ENCODE measurements at places on chromosomes 11 and 22. TPM values are rescaled to one million over a fixed set of nuclear protein-coding genes. Genes with fewer than 3 reads are reported as not detected.

GRCh38 chr11:116994195-116994594 lies 104.0 kb downstream of the SIK3 start:
- H3K4me1 ChIP-seq = peaks cover 13% of the 10 kb centered on the region
- H3K27ac ChIP-seq = peak overlapping the region; percentile 24
- H3K27me3 ChIP-seq = no peaks in the 10 kb centered on the region
- no peaks in the 10 kb centered on the region for H3K36me3 ChIP-seq

GRCh38 chr22:36682811-36683210 lies 20.7 kb downstream of the CACNG2 start:
- no peak overlapping the region for H3K4me3 ChIP-seq
- H3K36me3 ChIP-seq = no peaks in the 10 kb centered on the region
- DNase-seq = no peak
- peaks cover 9% of the 10 kb centered on the region for H3K4me1 ChIP-seq

GRCh38 chr11:128488471-128488870 lies 98.9 kb downstream of the ETS1 start:
- H3K4me1 ChIP-seq = peaks cover 62% of the 10 kb centered on the region

DNA sequence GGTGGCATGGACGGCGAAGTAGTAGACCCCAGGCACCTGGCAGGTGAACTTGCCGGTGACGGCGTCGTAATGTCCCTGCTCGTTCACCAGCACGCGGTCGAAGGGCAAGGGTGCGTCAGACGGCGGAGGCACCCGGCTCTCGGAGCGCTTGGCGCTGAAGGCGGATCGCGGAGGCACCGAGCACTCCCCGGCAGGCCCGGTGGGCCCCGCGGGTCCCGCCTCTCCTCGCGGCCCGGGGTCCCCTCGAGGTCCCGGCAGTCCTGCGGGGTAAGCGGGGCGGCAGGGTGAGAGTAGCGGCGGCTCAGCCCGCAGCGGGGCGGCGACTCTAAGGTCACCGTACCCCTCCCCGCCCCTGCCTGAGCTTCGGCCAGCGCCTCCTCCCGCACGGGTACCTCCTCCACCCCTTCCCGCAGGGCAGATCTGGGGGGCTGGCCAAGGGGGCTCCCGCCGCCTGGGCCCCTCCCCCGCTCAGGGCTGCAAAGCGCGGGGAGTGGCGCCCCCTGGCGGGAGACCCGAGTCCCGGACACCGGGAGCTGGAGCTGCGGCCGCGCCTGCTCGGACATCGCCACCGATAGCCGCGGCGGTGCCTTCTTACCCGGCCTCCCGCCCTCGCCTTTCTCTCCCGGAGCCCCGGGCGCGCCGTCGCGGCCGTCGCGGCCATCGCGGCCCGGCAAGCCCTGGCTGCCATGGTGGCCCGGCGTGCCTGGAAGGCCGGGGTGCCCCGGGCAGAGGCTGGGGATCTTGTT lies 921 bp downstream of the C1QTNF5 start:
- H3K36me3 ChIP-seq = no peaks in the 10 kb centered on the region
- H3K27me3 ChIP-seq = peaks cover 20% of the 10 kb centered on the region
- H3K4me1 ChIP-seq = peaks cover 35% of the 10 kb centered on the region
- H3K27ac ChIP-seq = no peak overlapping the region
- H3K4me3 ChIP-seq = no peak overlapping the region
- no peak for DNase-seq

DNA sequence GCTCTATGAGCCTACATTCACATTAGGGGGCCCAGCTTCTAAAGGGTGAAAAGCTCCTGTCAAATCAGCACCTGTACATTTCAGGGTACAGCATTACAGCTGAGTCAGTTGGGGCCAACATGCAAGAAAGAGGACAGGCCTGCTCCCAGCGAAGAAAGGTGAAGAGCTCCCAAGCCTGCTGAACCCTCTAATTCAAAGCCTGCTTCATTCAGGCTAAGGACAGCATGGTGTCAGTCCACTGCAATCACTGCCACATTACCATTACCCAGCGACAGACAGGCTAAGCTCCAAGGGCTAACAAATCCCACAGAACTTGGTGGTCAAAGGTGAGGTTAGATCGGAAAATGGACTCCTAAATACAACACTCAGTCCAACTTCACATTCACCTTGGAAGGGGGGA lies 65.4 kb upstream of the CHRM4 start:
- H3K27me3 ChIP-seq = no peaks in the 10 kb centered on the region
- no peaks in the 10 kb centered on the region for H3K4me1 ChIP-seq
- no peak for DNase-seq

GRCh38 chr11:326592-326841 lies 5.9 kb upstream of the IFITM3 start:
- H3K36me3 ChIP-seq = no peaks in the 10 kb centered on the region
- no peaks in the 10 kb centered on the region for H3K27me3 ChIP-seq
- H3K4me1 ChIP-seq = peaks cover 68% of the 10 kb centered on the region
- H3K4me3 ChIP-seq = peak overlapping the region; percentile 6

GRCh38 chr11:59963733-59964132 lies at the start of gene OOSP4A:
TSS of gene OOSP4A (plus strand) at chr11:59964033. CDS start at chr11:59964033, 0 bp downstream.
- H3K4me1 ChIP-seq = no peaks in the 10 kb centered on the region
- DNase-seq = no peak
- no peak within 1 kb of the TSS for H3K27ac ChIP-seq
- H3K36me3 ChIP-seq = no peaks in the 10 kb centered on the region
- H3K4me3 ChIP-seq = no peak within 1 kb of the TSS
- no peaks in the 10 kb centered on the region for H3K27me3 ChIP-seq

DNA sequence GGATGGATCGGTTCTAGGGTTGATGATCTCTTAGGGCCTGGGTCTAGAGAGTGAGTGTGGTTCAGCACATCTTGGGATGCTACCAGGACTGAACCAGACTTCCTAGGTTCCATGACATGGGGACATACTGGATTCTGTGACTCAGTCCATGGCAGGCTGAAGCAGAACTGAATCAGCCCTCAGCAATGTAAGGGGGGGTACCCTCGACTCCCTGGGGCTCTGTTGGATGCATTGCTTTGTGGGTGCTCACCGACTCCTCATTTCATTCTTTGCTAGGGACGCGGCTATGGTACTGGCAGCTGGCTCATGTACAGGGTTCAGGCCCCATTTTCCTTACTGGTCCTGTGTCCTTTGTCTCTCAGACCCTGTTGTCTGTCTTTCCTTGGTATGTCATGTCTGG lies 733 bp upstream of the GRAMD1B start:
- no peak overlapping the region for H3K27ac ChIP-seq
- no peaks in the 10 kb centered on the region for H3K27me3 ChIP-seq
- H3K36me3 ChIP-seq = no peaks in the 10 kb centered on the region
- H3K4me3 ChIP-seq = no peak overlapping the region
- no peak for DNase-seq

DNA sequence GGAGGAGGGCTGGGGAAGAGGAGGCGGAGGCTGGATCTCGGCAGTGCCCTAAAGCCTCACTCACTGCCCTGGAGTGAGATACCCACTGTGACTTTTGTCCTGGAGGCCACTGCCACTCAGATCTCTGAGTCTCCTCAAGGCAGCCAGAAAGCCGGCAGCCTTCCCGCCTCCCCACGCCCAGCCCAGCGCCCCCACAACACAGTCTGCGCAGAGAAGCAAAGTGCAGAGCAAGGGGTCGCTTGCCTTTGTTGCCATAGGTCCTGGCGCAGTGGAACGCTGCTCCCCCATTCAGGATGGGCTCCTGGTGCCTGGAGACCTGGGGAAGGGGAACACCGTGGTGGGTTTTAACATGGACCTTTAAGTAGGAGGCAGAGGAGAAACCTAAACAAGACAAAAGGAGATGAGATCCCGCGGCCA lies 17.6 kb downstream of the PATZ1 start:
- no peaks in the 10 kb centered on the region for H3K4me1 ChIP-seq
- no peak overlapping the region for H3K4me3 ChIP-seq
- H3K27me3 ChIP-seq = no peaks in the 10 kb centered on the region
- H3K36me3 ChIP-seq = peaks cover 89% of the 10 kb centered on the region

GRCh38 chr11:130451231-130452019 lies 3.0 kb downstream of the ADAMTS15 start:
- peaks cover 14% of the 10 kb centered on the region for H3K27me3 ChIP-seq
- no peak overlapping the region for H3K27ac ChIP-seq
- H3K4me1 ChIP-seq = peaks cover 20% of the 10 kb centered on the region
- no peak overlapping the region for H3K4me3 ChIP-seq
- no peaks in the 10 kb centered on the region for H3K36me3 ChIP-seq

ACTN3 gene
- total RNA-seq = 0.50 TPM

OR56A5 gene
- total RNA-seq = not detected

GLB1L2 gene
- total RNA-seq = 3.3 TPM

CECR2 gene
- not detected for total RNA-seq

ART1 gene
- not detected for total RNA-seq

CASP4 gene
- total RNA-seq = 132 TPM
